T-cell (primary cell): ENCODE measurements at places on chromosomes 16 and 17. TPM values are rescaled to one million over a fixed set of nuclear protein-coding genes. Genes with fewer than 3 reads are reported as not detected.

GRCh38 chr17:73250851-73251640 is 10.6 kb downstream of the CPSF4L start:
- DNase-seq, result no peak

DNA sequence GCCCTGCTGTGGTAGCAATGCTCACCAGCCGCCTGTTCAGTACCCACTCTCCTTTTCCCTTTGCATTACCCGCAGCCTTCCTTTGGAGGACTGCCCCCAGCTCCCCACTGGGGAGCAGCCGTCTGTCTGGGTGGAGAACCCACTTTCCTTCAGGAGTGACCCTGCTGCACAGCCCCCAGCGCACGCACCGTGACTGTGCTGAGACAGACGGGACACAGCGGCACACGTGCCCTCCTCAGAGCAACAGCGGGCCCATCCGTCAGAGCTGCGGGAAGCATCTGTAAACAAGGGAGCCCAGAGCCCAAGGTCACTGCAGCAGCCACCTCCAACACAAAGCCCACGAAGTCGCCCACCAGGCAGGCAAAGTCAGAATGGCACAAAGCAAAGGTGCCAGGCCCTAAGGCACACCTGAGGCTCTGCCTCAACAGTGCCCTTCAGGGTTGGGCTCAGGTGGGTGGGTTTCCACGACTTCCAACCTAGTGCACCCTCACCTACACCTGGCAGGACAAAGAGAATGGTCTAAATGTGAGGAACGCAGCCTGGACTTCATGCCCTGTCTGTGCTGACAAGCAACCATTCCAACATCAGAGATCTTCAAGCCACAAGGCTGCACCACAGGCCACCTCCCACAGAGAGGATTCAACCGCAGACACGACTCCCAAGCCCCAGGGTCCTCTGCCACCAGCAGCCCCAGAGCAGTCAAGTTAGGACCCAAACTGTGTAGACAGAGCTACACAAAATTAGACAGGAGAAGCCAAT is 9.9 kb downstream of the AXIN1 start:
- no peak for DNase-seq

The CBLN1 gene
- total RNA-seq, result not detected

The HS3ST3B1 gene
- 13.9 TPM for total RNA-seq

DNA sequence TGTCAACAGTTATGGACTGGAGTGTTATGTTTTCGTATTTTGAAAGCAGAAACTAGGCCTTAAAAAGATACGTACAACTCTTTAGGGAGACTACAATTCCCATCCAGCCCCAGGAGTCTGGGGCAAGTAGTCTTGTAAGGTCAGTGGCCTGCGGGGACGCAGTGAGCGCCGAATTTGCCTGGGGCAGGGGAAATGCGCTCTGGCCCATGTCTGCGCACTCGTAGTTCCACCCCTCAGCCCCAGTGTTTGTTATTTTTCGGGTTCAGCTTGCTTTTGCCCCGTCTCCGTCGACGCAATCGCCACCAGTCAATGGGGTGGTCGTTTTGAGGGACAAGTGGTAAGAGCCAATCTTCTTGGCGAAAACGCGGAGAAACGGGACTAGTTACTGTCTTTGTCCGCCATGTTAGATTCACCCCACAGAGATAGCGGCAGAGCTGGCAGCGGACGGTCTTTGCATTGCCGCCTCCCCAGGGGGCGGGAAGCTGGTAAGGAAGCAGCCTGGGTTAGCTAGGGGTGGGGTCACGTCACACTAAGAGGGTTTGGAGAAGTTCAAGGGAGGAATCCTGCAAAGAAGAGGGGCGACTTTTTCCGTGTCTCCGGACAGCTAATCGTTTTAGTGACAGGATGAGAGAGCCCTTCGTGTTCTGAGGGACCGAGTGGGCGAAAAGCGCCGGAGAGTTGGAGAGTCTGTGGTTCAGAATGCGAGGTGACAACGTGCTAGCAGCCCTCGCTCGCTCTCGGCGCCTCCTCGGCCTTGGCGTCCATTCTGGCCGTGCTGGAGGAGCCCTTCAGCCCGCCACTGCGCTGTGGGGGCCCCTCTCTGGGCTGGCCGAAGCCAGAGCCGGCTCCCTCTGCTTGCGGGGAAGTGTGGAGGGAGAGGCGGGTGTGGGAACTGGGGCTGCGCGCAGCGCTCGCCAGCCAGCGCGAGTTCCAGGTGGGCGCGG is 1.1 kb upstream of the BRCA1 start:
- no peak for DNase-seq

GRCh38 chr16:88844419-88845036 is 12.2 kb downstream of the GALNS start:
- no peak for DNase-seq

DNA sequence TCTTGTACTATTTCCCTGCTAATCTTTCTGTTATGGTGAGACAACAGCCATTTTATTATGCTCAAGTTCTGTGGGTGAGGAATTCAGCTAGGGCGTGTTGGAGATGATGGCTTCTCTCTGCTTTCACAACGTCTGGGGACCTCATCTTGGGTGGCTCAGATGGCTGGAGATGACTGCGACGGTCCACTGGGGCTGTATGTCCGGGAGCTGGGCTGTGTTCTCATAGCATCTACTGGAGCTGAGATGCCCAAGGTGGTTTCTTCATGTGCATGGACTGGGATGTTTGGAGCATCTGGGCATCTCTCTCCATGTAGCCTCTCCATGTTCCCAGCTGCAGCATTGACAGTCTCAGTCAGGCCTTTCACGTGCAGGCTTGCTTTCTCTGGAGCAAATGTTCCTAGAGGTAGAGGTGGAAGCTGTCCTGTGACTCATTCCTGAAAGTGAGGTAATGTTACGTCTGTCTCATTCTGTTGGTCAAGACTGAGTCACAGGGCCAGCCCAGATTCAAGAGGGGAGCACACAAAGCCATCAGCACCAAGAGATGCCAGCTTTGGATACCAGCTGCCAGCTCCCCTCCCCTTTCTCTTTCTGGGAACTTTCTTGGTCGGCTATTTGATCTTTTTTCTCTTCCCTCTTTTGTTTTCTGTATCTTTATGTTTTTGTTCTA is 96.2 kb downstream of the RAP1GAP2 start:
- DNase-seq, result no peak
